ENCODE measurements at places on chromosomes 12 and 14.

DNA sequence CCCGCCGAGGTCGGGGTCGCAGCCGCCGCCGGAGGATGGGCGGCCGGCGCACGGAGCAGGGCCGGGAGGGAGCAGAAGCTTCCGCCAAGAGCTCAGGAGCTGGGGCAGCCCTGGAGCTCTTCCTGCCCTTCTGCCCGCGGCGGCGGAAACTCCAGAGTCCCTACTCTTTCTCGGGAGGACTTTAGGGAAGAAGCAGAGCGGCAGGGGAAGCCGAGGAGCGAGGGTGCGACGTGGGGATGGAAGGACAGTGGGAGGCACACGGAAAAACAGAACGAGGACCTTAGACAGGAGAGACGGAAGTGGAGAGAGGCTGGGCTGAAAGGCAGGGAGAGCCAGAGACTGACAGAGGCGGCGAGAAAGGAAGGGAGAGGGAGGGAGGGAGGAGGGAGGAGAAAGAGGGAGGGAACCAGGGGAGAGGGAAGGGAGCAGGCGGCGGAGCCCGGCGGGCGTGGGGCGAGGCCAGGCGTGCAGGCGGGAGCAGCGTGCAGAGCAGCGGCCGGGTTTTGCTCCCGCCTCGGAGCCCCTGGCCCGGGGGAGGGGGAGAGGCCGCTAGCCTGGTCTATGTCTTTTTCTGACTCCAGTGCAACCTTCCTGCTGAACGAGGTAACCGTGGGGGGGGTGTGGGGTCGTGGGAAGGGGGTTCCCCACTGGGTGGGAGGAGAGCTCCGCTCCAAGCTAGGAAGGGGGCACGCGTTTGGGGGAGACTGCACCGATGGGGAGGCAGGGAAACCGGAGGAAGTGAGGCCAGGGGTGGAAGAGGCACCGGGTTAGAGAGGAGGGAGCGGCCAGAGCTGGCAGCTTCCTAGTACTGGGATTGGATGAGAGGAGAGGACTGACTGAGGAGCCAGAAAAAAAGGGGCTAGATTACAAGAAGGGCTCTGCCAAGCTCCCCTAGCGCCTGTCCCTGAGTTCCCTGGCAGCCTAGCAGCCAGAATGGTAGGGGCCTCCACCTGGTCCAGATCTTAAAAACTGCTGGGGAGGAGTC is 2.9 kb upstream of the CACNB3 start:
- DNase-seq = peak; percentile 3

GRCh38 chr14:42187846-42188245 is 581.2 kb downstream of the LRFN5 start:
- DNase-seq = no peak

DNA sequence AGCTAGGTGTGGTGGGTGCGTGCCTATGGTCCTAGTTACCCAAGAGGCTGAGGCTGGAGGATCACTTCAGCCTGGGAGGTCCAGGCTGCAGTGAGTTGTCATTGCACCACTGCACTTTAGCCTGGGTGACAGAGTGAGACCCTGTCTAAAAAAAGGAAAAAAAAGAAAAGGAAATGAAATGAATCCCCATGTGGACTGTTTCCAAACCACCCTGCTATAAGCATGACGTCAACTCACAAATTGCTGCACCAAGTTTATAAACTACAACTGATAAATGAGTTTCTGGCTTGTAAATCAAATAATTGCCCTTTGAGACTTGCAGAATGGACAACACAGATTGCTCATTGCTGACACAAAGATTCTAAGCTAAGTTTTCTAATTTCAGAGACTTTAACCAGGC is 51.0 kb upstream of the STK38L start:
- no peak for DNase-seq

DNA sequence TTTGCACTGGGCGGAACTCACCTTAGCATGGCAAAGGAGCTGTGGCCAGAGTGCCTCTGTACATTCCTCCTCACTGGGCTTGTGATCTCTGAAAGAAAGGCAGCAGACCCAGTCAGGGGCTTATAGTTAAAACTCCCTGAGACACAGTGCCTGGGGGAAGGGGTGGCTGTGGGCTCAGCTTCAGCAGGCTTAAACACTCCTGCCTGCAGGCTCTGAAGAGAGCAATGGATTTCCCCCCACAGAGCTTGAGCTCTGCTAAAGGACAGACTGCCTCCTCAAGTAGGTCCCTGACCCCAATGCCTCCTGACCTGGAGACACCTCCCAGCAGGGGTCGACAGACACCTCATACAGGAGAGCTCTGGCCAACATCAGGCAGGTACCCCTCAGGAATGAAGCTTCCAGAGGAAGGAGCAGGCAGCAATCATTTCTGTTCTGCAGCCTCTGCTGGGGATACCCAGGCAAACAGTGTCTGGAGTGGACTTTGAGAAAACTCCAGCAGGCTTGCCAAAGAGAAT is 327.5 kb upstream of the SLC16A7 start:
- DNase-seq = no peak

DNA sequence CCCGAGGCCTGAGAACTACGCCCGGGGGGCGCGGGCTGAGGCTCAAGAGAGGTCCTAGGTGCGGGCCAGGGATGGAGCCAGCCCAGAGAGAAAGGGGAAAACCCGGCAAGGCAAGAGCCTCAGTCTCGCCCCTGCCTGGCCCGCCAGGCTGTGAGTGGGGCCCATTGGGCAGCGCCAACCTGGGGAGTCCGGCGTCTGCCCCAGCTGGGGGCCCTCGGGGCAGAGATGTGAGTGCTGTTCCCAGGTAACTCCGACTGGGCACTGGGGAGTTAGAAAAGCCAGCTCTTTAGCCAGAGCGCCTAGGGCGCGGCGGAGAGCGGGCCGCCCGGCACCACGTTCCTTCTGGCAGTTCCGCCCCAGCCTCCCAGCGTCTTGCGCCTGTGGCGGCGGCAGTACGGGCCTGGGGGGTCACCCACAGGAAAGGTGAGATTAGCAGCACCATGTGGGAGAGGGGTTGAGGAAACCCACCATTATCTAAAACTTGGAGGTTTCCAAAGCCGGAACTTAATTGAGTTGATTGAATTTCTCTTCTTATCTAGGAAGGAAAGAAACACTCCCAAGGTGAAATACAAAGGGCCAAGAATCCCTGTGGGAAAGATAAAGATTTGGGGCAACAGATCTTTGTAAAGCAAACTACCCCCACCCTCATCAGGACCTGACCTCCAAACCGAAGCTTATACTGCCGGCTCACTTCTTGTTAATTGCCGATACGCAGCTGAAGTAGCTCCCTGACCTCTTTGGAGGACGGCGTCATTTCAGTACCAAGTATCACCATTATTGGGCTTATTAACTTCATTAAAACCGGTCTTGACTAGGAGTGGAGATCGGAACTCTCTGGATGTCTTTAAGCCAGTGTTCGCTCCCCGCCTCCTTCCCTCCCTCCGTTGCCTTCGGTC is 11.6 kb downstream of the OTX2 start:
- no peak for DNase-seq

- no peak for DNase-seq
Measured at GRCh38 chr12:47122602-47123001, 42.8 kb upstream of the AMIGO2 start.

GRCh38 chr14:93535537-93535936 is 104.8 kb downstream of the UNC79 start:
- DNase-seq = no peak

GRCh38 chr14:39247256-39247655 is 13.5 kb downstream of the MIA2 start:
- DNase-seq = no peak

DNA sequence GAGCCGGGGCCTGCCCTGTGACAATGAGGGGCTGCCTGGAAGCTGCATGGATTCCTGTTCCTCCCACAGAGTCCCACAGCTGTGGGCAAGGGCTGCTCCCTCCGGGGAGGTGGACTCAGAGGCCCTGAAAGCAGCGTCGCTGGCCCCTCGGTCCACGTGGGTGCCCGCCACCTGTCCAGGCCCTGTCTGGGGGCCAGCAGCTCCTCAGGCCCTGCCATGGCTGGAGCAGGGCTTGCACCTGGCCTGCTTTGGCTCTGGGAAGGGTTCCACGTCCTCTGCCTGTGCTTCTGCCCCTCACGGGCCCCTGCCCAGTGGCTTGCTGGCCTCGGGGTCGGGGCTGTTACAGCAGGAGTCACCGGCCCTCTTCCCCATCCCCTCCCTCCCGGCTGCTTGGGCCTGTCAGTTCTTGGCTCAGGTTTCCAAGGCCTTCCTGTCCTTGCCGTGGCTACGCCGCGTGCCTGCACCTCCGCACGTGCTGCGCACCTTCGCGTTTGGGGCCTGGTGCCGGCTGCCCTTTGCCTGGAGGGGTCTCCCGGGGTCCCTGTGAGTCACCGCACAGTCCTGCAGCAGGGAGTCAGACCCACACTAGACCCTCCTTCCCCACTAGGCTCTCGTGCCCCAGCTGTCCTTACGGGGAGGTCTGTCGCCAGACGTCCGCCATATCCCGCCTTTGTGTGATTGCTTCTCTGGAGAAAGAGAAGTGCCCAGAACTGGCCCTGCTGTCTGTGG is 5.8 kb downstream of the FBRSL1 start:
- DNase-seq = no peak

GRCh38 chr14:96208739-96209138 is 4.1 kb downstream of the BDKRB2 start:
- no peak for DNase-seq

- DNase-seq = no peak
Measured at GRCh38 chr12:100017056-100017455, 32.3 kb upstream of the ANKS1B start.

DNA sequence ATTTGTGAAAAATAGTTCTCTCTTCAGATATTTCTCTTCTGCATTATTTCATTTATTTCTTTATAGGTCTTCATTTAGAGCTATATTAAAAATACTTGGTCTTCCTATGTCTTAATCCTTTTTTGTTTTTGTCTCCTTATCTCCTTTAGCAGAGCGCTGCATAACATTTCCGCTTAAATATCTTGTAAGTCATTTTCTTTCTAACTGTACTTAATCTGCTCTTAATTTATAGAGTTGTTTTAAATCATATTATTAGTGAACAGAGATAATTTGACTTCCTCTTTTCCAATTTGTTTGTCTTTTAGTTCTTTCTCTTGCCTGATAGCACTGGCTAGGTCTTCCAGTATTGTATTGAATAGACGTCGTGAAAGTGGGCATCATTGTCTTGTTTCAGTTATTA is 18.0 kb downstream of the LUM start:
- DNase-seq = no peak

DNA sequence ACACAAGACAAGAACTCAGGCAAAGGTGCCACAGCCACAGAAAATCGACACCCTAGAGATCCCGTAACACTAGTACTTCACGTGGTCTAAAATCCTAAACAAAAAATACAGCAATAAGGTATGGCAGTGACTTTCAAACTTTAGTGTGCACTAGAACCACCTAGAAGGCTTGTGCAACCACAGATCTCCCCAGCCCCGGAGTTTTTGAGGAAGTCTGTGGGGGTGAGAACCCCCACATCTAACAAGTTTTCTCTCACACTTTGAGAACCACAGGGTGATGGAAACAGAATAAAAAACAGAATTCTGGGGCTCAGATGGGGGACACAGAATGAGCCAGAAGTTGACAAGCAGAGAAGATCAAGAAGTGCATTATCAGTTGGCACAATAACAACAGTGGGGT is 254.0 kb downstream of the ANO6 start:
- DNase-seq = no peak

GRCh38 chr14:71138448-71139293 is 231.4 kb downstream of the PCNX1 start:
- DNase-seq = no peak

GRCh38 chr14:102922490-102923200 is at the start of gene AMN:
TSS of gene AMN (plus strand) at chr14:102922663. CDS start at chr14:102922689, 26 bp downstream.
- no peak for DNase-seq

DNA sequence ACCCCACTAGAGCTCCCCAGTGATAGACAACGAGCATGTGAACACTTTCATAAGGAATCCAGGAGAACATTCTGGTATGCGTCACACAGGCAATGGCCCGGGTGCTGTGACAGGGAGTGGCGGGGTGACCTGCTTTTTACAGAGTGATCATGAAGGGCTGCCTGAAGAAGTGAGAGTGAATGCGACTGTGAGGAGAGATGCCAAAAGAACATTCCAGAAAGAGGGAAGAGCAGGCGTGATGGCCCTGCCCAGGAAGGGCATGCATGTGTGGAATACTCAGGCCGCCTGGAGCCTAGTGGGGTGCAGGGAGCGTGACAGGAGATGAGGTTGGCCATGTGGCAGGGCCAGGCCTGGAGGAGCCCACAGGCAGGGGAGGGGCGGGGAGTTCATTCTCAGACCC is 53.8 kb downstream of the FZD10 start:
- DNase-seq = no peak

DNA sequence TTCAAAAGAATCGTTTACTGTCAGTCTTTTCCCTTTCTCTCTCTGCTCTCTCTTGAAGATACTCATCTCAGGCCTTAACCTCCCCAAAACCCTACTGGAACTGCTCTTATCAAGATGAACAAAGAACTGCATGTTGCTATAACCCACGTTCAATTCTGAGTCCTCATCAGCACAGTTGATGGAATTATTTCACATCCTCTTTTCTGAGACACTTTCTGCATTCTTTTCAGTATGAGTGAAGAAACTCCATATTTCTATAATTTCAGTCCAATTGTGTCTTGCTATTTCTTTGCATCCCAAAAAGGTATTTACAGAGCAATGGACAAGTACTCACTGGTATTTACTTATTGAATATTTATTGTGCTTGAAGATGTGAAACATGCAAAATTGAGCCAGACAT is 160.1 kb upstream of the CPNE8 start:
- DNase-seq = no peak

DNA sequence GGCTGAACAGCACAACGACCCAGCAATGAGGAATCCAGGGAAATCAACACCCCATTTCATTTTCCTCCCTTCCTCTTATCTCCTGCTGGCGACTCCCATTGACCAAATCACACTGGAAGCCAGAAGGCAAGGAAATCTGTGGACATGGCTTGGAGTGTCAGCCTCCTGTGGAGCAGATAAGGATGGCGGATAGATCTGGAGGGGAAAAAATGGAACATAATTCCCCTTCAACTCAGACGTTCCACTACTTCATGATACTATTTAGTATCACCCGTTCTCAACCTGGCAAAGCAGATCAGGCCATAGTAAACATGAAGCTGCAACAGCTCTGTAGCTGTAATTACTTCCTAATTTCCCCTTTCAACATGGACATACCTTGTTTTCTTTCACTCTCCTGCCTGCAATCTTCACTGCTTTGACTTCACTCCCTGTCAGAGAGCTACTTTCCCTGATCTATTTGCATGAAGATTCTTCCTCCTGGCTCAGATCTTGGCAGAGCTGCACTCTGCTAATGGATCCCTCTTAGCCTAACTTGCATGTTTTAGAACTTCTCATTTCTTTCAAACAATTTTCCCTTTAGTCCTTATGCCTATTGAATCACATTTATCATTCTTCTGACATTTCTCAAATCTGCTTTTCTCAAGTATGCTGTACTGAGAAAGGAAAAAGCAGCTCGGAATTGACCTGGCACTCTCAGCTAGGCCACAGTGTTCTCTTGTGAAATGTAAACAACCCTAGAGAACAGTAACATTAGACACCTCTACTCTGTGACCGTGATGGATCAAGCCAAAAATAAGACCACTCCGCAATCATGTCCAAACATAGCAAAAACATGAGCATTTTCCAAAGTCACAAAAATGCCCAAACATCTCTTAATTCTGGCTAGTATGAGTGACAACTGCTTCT is 135.1 kb downstream of the ETNK1 start:
- no peak for DNase-seq

All from NCI-H1436 treated with DMSO at 0.1 percent for 48 hours (cell line).